ENCODE measurements at places on chromosomes 4 and X. TPM values are rescaled to one million over a fixed set of nuclear protein-coding genes. Genes with fewer than 3 reads are reported as not detected.

IRS4 gene
- not detected for total RNA-seq

PWWP3B gene
- total RNA-seq = not detected

CD38 gene
- 4.5 TPM for total RNA-seq

SMIM10L2A gene
- 0.20 TPM for total RNA-seq

CAPN6 gene
- total RNA-seq = not detected

PRSS12 gene
- 5.1 TPM for total RNA-seq

SAGE1 gene
- total RNA-seq = not detected

SPATA18 gene
- 6.8 TPM for total RNA-seq

GABRG1 gene
- total RNA-seq = not detected

All from mammary microvascular endothelial cell (primary cell).